ENCODE measurements at places on chromosomes 5 and 9. TPM values are rescaled to one million over a fixed set of nuclear protein-coding genes. Genes with fewer than 3 reads are reported as not detected.

The PDZD2 gene
- total RNA-seq: not detected

The S1PR3 gene
- not detected for total RNA-seq

The LECT2 gene
- total RNA-seq: not detected

The SMIM32 gene
- not detected for total RNA-seq

The PGM5 gene
- total RNA-seq: not detected

The GBGT1 gene
- total RNA-seq: 3.1 TPM

The TMEM174 gene
- not detected for total RNA-seq
